ENCODE measurements at places on chromosomes 3 and 15. TPM values are rescaled to one million over a fixed set of nuclear protein-coding genes. Genes with fewer than 3 reads are reported as not detected.

MYZAP gene
- not detected for total RNA-seq

COX5A gene
- 322 TPM for total RNA-seq

CHRM5 gene
- not detected for total RNA-seq

MUC20 gene
- total RNA-seq = 0.85 TPM

CYP1A2 gene
- not detected for total RNA-seq

STRIT1 gene
- total RNA-seq = not detected

SCG5 gene
- 3.5 TPM for total RNA-seq

RTP3 gene
- total RNA-seq = not detected

DNA sequence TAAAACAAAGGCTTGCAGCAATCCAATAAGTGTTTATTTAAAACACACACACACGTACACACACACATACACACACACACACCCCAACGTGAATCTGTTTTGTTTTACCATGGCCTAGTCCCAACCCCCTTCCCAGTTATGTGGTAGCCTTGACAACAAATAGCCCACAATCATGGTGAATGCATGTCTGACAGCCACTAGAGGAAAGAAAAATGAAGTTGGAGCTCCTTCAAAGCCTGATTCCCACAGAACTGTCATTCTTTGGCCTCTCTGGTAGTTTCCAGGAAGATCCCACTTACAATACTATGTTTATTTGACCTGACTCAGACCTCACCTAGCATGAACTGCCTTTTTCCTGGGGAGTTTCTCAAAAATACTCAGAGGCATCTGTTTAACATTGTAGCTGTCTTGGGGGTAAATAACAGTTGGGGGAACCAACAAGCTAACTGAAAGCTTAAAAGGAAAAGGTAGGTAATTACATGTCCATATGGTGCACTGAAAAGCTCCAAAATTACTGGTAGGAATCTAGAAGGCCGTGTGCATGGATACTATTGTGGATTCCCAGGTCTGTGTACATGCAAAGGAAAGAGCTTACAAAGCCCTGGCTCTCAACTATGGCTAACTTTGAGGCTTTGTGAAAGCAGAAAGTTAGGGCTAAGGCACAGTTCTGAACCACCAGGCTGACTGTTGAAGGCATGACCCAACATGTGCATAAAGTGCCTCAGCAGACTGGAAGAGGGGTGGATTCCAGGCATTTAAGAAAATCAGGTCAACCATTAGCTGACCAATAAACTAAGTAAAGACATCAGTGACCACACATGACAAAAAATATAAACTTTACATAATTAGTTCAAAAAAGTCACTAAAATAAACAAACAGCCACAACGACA, 65.3 kb downstream of the FAIM start:
- H3K27me3 ChIP-seq = no peaks in the 10 kb centered on the region
- no peak overlapping the region for H3K27ac ChIP-seq
- peaks cover 37% of the 10 kb centered on the region for H3K36me3 ChIP-seq

DNA sequence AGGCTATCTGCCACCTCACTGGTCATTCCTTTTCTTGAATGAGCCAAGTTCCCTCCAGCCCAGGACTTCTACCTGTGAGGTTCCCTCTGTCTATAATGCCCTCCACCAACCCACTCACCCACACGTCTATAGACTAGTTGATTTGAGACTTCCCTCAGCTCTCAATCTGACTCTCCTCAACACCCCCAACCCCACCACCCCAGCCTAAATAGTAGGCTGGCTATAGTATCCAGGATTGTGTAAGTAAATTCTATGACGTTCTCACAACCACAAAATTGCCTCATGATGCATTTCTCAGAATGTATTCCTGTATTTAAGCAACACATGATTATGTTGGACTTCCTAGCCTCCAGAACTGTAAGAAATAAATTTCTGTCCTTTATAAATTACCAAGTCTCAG, 2.2 kb downstream of the PLSCR1 start:
- H3K4me3 ChIP-seq = peak overlapping the region; percentile 94
- H3K27ac ChIP-seq = peak overlapping the region; percentile 82
- H3K27me3 ChIP-seq = no peaks in the 10 kb centered on the region
- peaks cover 51% of the 10 kb centered on the region for H3K36me3 ChIP-seq
- DNase-seq = no peak
- H3K4me1 ChIP-seq = peaks cover 66% of the 10 kb centered on the region

GRCh38 chr3:183988216-183988790, 29.4 kb downstream of the ABCC5 start:
- peaks cover 3% of the 10 kb centered on the region for H3K36me3 ChIP-seq
- H3K27me3 ChIP-seq = no peaks in the 10 kb centered on the region
- H3K27ac ChIP-seq = no peak overlapping the region
- H3K4me1 ChIP-seq = peaks cover 2% of the 10 kb centered on the region

DNA sequence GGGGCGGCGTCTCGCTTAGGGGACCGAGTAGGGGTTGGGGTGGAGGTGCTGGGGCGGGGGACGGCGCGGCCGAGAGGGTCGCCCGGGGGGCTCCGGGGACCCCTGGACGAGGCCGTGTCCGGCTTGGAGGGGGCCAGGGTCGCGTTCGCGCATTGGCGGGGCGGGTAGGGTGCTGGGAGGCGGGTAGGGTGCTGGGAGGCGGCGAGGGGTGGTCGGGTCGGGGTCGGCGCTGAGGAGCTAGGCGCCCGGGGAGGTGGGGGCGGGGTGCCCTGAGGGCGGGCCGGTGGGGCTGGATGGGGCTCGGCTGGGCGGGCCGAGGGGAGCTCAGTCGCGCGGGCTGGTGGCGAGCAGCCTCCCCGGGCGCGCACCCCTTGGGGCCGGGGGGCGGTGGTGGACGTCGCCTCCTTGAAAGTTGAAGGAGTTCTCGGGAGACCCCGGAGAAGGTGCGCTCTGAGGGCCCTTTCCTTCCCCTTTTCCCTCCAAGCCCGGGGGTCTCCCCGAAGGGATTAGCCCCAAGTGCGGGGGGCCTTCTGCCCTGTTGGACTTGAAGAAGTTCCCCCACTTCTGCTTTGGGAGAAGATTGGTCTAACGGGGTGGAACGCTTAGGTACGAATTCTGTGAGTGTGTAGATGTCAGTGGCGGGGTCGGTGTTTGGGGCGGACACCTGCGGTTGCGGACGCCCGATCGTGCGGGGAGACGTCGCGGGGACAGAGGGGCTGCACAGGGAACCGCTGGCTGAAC, 543 bp downstream of the MEF2A start:
- peaks cover 20% of the 10 kb centered on the region for H3K4me1 ChIP-seq
- peak overlapping the region; percentile 84 for H3K27ac ChIP-seq
- DNase-seq = peak; percentile 48
- peaks cover 5% of the 10 kb centered on the region for H3K27me3 ChIP-seq
- peak overlapping the region; percentile 96 for H3K4me3 ChIP-seq

DNA sequence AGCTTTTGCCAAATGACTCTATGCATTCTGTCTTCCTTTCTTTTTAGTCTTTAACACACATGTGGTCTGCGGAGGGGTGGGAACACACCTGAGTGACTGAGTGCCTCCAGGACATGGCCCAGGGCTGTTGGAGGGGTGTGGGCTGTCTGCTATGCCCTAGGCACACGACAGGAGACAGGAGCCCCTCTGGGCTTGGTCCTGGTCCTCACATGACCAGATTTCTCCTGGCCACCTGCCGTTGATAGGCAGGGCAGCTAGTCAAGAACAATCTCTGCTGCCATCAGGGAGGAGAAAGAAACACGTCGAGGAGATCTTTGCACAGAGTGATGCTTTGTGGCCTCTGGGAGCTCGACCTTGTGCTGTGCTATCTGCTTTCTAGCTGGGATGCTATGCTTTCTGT, 176.6 kb downstream of the KLF13 start:
- H3K4me3 ChIP-seq = no peak overlapping the region
- H3K27me3 ChIP-seq = peaks cover 11% of the 10 kb centered on the region
- peaks cover 15% of the 10 kb centered on the region for H3K4me1 ChIP-seq
- no peak overlapping the region for H3K27ac ChIP-seq
- peak; percentile 31 for DNase-seq

GRCh38 chr3:126467611-126467955, 8.1 kb downstream of the ZXDC start:
- no peaks in the 10 kb centered on the region for H3K27me3 ChIP-seq
- no peak overlapping the region for H3K4me3 ChIP-seq
- H3K27ac ChIP-seq = no peak overlapping the region
- DNase-seq = no peak
- H3K4me1 ChIP-seq = peaks cover 28% of the 10 kb centered on the region

GRCh38 chr3:134222835-134223234, 27.8 kb downstream of the RYK start:
- H3K27me3 ChIP-seq = no peaks in the 10 kb centered on the region
- no peak for DNase-seq

- DNase-seq = no peak
- no peaks in the 10 kb centered on the region for H3K4me1 ChIP-seq
- no peak overlapping the region for H3K27ac ChIP-seq
- H3K36me3 ChIP-seq = no peaks in the 10 kb centered on the region
- peaks cover 18% of the 10 kb centered on the region for H3K27me3 ChIP-seq
- no peak overlapping the region for H3K4me3 ChIP-seq
These were observed 158.6 kb upstream of the RGMA start for GRCh38 chr15:93247466-93248121.

GRCh38 chr3:7874116-7874515, 627.5 kb upstream of the LMCD1 start:
- DNase-seq = no peak
- no peaks in the 10 kb centered on the region for H3K27me3 ChIP-seq
- no peak overlapping the region for H3K4me3 ChIP-seq
- peaks cover 8% of the 10 kb centered on the region for H3K4me1 ChIP-seq

- H3K27me3 ChIP-seq = no peaks in the 10 kb centered on the region
- no peak overlapping the region for H3K4me3 ChIP-seq
- peak overlapping the region; percentile 19 for H3K27ac ChIP-seq
- H3K36me3 ChIP-seq = peaks cover 6% of the 10 kb centered on the region
- peaks cover 23% of the 10 kb centered on the region for H3K4me1 ChIP-seq
These were observed 27.2 kb upstream of the UBE2Q2 start for GRCh38 chr15:75815811-75816719.

- DNase-seq = no peak
- H3K27me3 ChIP-seq = peaks cover 17% of the 10 kb centered on the region
- H3K36me3 ChIP-seq = no peaks in the 10 kb centered on the region
- no peak overlapping the region for H3K27ac ChIP-seq
- no peaks in the 10 kb centered on the region for H3K4me1 ChIP-seq
- no peak overlapping the region for H3K4me3 ChIP-seq
These were observed 48.8 kb upstream of the PRTG start for GRCh38 chr15:55791551-55792400.

- no peaks in the 10 kb centered on the region for H3K36me3 ChIP-seq
- no peak overlapping the region for H3K27ac ChIP-seq
- H3K4me1 ChIP-seq = no peaks in the 10 kb centered on the region
- H3K4me3 ChIP-seq = no peak overlapping the region
- DNase-seq = no peak
- H3K27me3 ChIP-seq = no peaks in the 10 kb centered on the region
These were observed 687.4 kb downstream of the EDEM1 start for GRCh38 chr3:5874931-5875341.

- H3K27me3 ChIP-seq = peaks cover 3% of the 10 kb centered on the region
- peaks cover 22% of the 10 kb centered on the region for H3K4me1 ChIP-seq
- no peak overlapping the region for H3K4me3 ChIP-seq
These were observed 14.0 kb downstream of the RYK start for GRCh38 chr3:134236505-134237170.

DNA sequence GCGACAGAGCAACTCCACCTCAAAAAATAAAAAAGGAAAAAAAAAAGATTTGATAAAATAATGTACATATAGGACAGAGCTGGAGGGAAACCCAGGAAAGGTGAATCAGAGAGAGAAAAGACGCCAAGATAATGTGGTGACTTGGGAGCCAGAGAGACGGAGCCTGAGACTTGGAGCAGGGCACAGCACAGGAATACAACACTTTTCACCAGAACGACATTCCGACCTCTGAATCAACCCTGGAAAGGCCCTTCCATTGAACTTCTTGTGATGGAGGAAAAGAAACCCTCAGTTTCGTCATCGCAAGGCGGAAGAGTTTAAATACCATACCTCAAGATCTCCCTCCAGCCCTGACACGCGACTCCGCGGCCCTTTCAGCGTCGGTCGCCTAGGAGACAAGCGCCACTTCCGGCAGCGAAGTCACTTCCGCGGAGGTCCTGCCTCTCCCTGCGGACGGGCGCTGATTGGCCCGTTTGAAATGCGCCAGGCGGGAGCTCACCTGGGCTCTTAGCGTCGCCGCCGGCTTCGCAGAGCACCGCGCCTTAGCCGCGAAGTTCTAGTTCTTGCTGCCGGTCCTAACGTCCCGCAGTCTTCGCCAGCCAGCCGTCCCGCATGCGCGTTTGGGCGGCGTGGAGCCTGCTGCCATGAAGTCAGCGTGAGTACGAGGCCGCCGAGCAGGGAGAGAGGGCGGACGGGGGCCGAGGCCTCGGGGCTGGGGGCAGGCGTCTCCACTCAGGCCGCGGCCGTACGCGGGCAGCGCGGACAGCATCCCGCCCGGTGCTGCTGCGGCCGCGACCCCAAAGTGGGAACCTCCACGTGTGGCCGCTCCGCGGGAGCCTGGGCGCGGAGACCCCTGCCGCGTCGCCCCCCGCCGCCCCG, at the start of gene KIF23:
KIF23 (plus strand) TSS at position 528 of the 879 bp plus-strand sequence; CDS start at position 645, 117 bp downstream.
- peaks cover 21% of the 10 kb centered on the region for H3K36me3 ChIP-seq
- H3K4me1 ChIP-seq = peaks cover 23% of the 10 kb centered on the region

DNA sequence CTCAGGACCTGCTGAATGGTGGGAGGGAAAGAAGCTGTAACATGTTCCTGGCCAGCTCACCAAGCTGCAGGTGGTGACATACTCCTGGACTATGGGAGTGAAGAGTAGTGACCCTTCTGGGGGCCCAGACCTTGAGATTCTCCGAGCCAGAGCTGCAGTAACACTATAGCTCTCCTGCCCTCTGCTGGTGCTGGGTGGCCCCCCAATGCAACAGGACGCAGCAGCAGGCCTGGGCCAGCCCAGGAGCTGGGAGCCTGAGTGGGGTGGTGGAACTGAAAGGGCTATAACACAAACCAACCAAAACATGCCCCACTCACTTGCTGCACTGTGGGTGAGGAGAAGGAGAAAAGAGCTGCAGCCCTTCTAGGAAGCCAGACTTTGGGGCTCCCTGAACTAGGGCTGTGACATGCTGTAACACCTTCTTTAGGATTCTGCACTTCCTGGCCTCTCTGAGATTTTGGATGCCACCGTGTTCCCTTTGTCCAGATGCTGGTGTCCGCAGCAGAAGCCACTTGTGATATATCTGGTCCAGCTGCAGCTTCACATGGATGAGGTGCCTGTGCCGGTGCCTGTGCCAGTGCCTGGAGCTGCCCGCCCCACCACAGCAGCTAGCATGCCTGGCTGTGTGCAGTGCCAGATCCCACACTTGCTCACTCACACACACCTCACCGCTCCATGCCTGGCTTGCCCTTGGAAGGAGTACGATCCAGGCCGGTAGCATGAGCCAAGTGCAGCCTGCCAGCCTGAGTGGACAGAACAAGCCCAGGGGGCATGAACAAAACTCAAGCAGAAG, 636.8 kb upstream of the KCNMB2 start:
- no peak overlapping the region for H3K4me3 ChIP-seq
- no peaks in the 10 kb centered on the region for H3K4me1 ChIP-seq
- DNase-seq = no peak
